ENCODE measurements at places on chromosomes 13 and 19. TPM values are rescaled to one million over a fixed set of nuclear protein-coding genes. Genes with fewer than 3 reads are reported as not detected.

The FBXO27 gene
- polyA plus RNA-seq = 4.1 TPM

The RAP2A gene
- polyA plus RNA-seq = 24.9 TPM

The PSG5 gene
- polyA plus RNA-seq = 0.18 TPM

- no peak for DNase-seq
Measured at GRCh38 chr13:97141564-97142005, 80.5 kb upstream of the MBNL2 start.

The CEACAM4 gene
- not detected for polyA plus RNA-seq

The EXOC3L2 gene
- polyA plus RNA-seq = 3.0 TPM
